ENCODE measurements at places on chromosomes 1 and 21. TPM values are rescaled to one million over a fixed set of nuclear protein-coding genes. Genes with fewer than 3 reads are reported as not detected.
A peak's percentile ranks its signal among the peaks of the same experiment; 100 is the strongest.

GBP4 gene
- total RNA-seq: 60.7 TPM

DNA sequence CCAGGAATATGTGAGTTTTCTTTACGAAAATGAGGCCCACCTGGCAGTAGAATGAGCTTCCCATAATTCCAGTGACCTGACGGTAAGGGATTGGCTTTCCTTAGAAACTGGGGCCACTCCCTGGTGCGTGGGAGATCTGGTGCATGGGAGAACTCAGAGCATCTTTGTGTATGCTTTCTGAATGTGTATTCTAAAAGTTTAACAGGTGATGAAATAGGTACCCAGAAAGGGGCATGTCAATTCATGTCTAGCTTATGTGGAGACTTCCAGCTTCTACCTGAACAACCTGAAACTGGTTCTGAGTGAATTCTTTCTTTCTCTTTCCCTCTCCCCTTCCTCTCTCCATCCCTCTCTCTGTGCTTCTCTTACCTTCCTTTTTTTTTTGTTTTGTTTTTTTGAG lies 15.2 kb upstream of the FCRLA start:
- H3K27me3 ChIP-seq: peaks cover 39% of the 10 kb centered on the region
- no peak overlapping the region for H3K27ac ChIP-seq
- no peaks in the 10 kb centered on the region for H3K36me3 ChIP-seq
- no peak overlapping the region for H3K4me3 ChIP-seq
- DNase-seq: no peak

DNA sequence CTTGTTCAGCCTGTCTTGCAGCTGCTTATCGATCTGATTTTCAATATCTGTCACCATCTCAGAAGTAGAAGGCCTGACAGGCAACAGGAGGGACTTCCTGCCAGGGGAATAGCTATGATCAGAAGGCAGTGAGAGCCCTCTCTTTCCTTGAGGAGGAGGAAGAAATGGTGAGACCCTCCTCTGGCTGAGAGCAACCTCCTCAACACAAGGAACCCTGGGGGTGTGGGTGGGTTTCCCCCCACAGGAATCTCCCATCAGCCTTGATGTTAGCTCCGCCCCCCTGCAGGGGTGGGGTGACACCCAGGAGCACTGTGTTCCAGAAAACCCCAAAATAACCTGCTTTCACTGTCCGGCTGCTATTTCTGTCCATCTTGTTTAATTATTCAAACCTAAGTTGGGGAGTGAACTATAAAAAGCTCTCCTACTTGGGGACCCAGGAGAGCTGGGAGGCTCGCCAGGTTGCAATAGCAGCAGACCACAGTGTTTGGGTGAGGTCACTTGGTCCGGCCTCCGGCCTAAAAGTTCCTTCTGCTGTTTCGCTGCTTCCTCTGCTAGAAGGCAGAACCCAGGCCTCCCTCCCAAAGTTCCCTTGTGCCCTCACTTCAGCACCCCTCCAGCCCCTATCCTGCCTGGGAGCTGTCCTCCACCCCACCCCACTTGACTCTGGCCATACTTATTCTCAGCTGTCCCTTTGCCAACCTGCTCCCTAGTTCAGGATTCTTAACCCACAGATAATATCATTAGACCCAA lies 7.8 kb upstream of the MEF2D start:
- peaks cover 10% of the 10 kb centered on the region for H3K36me3 ChIP-seq
- H3K4me1 ChIP-seq: peaks cover 61% of the 10 kb centered on the region
- peaks cover 3% of the 10 kb centered on the region for H3K27me3 ChIP-seq
- no peak for DNase-seq
- peak overlapping the region; percentile 77 for H3K4me3 ChIP-seq

DNA sequence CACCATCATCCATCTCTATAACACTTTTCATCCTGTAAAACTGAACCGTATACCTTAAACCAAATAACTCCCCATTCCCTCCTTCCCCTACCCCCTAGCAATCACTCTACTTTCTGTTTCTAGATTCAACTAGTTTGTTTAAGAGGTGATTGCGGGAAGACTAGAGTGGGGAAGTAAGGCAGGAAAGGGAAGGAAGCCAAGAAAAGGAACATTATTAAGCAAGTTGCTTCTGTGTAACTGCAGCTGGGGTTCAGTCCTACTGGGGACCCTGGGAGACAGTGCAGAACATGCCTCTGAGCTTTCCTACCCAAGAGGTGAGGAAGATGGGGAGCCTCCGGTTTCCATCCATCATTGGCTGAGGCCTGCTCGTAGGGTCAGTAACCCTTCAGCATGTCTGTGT lies 28.9 kb upstream of the H3-3A start:
- H3K4me3 ChIP-seq: no peak overlapping the region
- H3K36me3 ChIP-seq: no peaks in the 10 kb centered on the region
- H3K27me3 ChIP-seq: no peaks in the 10 kb centered on the region
- peaks cover 2% of the 10 kb centered on the region for H3K4me1 ChIP-seq
- DNase-seq: no peak
- H3K27ac ChIP-seq: no peak overlapping the region

DNA sequence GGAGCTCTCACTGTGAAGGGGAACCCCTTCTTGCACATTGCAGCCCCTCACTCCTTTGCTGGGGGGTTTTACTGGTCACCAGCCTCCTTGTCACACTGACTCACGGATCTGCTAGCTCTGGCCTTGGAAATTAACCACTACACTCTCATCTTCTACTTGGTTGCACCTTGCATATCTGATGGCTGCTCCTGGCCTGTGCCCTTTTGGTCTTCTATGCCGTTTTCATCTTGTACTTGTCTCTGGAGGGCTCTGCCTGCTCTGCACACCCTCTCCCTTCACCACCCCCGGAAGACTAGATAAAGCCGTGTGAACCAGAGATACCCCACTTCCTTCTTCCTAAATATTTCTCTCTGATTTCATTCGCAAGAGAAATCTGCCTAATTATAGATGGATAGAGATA lies 44.6 kb downstream of the CD247 start:
- DNase-seq: peak; percentile 49
- H3K4me1 ChIP-seq: peaks cover 83% of the 10 kb centered on the region
- no peaks in the 10 kb centered on the region for H3K27me3 ChIP-seq

DNA sequence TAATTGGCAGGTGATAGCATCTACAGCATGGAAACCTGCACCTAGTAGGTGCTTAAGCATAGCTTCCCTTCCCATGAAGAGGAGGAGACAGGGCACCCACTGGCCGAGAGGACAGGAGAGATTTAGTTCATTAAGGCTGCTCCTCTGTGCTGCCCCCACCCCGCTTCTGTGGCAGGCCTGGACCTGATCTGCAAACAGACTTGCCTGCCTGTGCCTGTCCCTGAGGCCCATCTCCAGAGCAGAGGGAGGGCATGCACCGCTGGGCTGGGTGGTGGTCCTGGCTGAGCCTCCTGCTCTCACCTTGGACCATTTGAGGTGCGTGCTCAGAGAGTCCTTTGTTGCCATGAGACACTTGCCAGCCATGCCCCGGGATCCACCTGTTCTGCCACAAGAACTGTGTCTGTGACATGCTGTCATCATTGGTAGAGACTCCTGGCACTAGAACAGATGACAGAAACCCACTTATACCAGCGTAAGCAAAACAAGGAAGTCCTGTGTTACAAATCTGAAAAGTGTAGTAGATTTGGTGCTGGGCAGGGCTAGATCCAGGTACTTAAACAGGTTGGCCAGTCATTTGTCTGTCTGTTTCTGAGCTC lies 55.6 kb downstream of the PTPRF start:
- H3K27me3 ChIP-seq: no peaks in the 10 kb centered on the region
- H3K27ac ChIP-seq: no peak overlapping the region
- no peak overlapping the region for H3K4me3 ChIP-seq
- no peak for DNase-seq

SH2D1B gene
- not detected for total RNA-seq

ANKRD65 gene
- total RNA-seq: not detected

FCRL5 gene
- 0.11 TPM for total RNA-seq

CELA3A gene
- not detected for total RNA-seq

DNA sequence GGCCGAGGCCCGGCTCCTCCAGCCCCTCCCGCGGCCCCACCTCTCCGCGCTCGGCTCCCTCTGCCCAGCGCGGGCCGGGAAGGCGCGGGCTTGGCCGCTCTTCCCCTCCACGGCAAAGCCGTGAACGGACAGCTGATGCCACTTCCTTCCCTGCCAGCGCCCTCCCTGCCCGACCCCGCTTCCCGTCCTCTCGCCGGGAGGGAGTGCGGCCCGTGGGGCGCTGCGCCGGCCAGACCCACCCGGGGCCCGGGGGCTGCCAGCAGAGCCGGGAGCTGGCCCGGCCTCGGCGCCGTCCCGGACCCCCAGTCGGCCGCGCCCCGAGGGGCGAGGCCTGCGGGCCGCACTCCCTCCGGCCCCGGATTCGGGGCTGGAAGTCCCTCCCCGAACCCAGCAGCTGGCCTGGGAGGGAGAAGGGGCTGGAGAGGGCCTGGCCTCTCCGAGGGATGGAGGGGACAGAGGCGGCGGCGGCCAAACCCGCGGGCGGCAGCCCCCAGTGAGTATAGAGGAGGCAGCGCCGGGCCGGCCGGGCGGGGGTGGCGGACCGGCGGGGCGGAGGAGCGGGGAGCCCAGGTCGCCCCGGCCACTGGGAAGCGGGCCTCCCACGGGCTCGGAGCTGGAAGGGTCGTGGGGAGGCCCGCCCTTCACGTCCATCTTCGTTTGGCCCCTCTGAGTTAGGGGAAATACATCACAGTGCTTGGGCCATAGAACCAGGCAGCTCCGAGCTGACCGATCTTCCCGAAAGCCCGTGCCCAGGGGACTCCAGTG lies at the start of gene KIAA1614:
TSS of gene KIAA1614 (plus strand) at position 97 of the 765 bp plus-strand sequence. CDS start at position 444, 347 bp downstream.
- no peak within 1 kb of the TSS for H3K27ac ChIP-seq
- H3K36me3 ChIP-seq: no peaks in the 10 kb centered on the region
- DNase-seq: no peak
- H3K4me3 ChIP-seq: peak within 1 kb of the TSS; percentile 63

PRR9 gene
- not detected for total RNA-seq

TNFRSF4 gene
- 1.6 TPM for total RNA-seq

LIPI gene
- not detected for total RNA-seq

DNA sequence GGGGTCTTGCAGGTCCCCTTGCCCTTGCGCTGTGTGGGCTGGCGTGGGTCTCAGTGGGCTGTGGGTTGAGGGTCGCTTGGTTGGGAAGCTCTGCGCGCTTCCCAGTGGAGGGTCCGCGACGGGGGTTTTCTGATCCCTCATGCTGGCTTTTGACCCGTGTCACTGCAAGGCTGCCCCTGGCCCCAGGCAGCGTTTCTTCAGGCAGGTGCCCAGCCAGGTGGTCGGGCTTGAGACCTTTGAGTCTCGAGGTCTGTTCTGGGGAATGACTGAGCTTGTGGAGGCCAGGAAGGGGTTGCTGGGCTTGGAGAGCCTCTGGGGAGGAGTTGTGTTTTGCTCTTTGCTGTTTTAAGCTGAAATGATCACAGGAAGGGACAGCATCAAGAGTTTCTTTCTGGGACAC lies 5.3 kb downstream of the SKI start:
- no peaks in the 10 kb centered on the region for H3K27me3 ChIP-seq
- peaks cover 77% of the 10 kb centered on the region for H3K4me1 ChIP-seq
- H3K36me3 ChIP-seq: peaks cover 32% of the 10 kb centered on the region
- DNase-seq: no peak
- H3K4me3 ChIP-seq: peak overlapping the region; percentile 77
- H3K27ac ChIP-seq: peak overlapping the region; percentile 90

FBXO2 gene
- 5.6 TPM for total RNA-seq

DNA sequence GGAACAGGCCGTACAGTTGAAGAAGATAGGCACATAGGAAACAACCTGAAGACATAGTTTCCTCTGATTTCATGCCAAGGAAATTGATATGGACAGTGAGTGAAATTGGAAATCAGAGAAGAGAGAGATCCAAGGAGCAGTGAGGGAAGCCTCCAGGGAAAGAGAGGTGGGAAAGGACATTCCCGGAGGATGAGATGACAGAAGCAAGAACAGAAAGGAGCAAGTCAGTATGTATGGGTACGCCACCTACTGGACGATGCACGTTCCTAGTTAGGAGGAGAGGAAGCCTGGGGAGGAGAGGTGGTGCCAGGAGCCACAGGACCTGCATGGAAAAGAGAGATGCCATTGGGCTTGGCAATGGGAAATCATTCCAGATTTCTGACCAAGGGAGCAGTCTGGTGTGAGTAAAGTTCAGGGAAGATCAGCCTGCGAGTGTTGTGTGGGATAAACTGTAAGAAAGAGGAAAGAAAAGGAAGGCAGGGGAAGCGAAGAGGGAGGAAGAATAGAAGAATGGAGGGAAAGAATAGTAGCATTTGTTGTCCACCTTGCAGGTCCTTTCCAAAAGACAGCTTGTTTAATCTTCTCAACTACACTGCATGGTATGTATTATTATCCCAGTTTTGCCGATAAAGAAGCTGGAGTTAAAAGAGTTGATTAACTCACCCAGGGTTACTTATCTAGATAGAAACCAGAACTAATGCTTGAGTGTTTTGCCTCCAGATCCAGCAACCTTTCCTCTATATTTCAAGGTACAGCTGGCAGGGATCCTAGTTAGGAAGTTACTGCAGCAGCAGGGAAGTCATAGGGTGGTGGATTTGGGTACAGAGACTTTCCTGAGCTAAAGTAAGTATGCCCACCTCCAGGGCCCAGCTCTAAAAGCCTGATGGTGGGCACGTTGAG lies 27.4 kb downstream of the C1orf116 start:
- no peak overlapping the region for H3K4me3 ChIP-seq
- no peak overlapping the region for H3K27ac ChIP-seq
- H3K4me1 ChIP-seq: no peaks in the 10 kb centered on the region
- H3K27me3 ChIP-seq: peaks cover 33% of the 10 kb centered on the region
- peak; percentile 60 for DNase-seq

DNA sequence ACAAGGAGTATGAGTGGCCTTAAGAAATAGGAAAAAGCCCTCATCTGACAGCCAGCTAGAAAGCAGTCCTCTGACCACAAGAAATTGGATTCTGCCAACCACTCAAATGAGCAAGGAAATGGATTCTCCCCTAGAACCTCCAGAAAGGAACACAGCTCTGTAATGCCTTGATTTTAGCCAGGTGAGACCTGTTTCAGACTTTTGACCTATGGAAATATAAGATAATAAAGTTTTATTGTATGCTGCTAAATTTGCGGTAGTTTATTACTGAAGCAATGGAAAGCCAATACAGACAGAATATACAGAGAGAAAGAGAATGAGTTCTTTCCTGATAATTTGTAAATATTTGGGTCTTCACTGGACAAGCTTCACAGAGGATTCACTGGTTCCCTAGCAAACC lies 28.8 kb upstream of the SELE start:
- no peaks in the 10 kb centered on the region for H3K4me1 ChIP-seq
- no peaks in the 10 kb centered on the region for H3K36me3 ChIP-seq
- no peak for DNase-seq
- no peak overlapping the region for H3K4me3 ChIP-seq

All from activated CD8-positive, alpha-beta T cell treated with anti-CD3 and anti-CD28 coated beads, Interleukin-2, amount 10 ng/mL, durations not matched to agents 7 days and 5 days (primary cell).